ENCODE measurements at places on chromosomes 6 and 20.

DNA sequence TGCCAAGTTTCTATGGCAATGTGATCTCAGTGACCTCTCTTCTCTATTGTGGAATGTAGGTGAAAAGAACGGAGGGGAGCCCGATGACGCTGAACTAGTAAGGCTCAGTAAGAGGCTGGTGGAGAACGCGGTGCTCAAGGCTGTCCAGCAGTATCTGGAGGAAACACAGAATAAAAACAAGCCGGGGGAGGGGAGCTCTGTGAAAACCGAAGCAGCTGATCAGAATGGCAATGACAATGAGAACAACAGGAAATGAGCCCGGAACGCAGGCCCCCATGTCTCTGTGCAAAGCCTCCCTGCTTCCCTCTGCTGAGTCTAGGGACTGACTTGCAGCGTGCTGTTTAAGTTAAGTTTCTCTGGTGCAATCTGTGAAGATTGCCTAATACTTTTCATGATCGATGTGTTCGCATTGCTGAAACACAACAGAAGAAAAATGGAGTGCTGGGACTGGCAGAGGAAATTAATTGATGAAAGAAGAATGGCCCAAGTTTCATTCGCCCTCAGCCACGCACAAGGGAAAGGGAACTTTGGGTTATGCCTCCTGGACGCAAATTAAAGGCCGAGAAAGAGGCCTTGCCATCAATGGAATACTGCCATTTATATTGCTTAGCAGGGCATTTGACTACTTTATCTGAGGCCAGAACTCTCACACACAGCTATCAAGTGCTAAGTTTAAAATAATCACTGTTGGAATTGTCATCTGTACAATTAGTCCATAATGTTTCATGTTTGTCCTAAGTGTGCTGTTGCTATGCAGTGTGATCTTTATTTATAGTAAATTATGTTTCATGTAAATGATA lies 146.4 kb downstream of the AKAP7 start:
- no peak for DNase-seq

- DNase-seq, result no peak
Measured at GRCh38 chr6:97712751-97713150, 429.7 kb upstream of the MMS22L start.

DNA sequence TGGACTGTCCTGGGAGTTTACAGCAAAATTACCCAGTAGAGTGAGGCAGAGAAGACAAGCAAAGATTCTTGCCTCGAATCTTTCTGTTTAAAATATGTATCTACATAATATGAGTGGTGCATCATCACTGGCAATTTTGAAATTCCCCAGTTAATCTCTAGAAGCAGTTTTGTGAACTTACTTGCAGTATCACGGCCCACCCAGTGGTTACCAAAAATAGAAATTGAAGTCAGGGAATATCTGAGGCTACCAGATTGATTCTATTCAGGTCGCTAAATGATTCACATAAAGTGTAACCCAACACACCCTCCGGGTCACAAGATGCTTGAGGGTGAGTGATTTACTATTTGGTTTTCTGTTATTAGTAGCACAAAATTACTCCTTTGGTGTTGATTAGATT lies 111.9 kb downstream of the PPP1R14C start:
- DNase-seq, result no peak

DNA sequence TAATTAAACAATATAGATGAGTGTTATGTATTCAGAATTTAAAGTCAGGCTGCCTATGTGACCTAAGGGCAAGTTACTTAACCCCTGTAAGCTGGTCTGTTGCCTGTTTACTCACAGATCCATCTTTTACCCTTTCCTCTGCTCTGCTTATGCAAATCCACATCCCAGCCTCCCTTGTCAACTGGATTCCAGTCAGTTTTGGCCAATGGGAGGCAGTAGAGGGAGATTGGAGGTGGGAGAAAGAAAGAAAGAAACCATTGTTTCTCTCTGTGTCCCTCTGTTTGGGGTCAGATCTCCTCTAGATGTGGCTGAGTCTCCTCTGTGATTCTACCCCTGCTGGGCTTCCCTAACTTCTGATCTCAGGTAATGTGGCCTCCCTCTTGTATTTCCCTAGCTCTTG lies 266.8 kb upstream of the PLN start:
- DNase-seq, result no peak

DNA sequence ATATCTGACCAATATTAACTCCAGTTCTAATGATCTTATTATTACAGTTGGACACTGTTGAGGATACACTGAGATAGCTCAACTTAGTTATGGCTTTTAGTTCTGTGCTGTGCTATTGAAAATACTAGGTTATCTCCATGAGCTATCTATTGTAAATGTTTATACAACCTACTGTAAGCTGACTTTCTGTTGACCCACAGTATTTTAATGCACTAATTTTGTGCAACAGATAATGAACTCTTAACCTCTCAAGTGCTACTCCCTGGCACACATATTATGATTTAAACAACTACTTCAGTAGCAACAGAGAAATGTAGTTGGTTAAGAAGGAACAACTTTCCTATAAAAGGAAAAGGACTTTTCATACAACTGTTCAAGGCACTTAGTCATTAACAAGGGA lies 5.2 kb upstream of the MMS22L start:
- DNase-seq, result no peak

DNA sequence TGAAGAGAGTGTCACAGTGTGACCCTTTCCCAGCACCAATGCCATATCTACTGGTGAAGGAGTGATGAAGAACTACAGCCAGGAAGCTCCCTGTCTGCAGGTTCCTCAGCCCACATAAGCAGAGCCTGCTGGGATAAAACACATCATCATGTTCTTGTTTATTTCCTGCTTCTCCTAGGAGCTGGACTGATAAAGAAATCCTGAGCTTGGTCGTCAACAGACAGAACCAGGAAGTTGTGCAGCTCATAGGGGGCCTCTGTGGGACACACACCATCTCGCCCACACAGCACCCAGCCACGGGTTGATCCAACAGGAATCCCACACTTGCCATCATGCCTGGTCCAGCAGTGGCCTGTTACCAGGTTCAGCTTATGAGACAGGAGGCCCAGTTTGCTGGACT lies 2.8 kb upstream of the CSTL1 start:
- no peak for DNase-seq

DNA sequence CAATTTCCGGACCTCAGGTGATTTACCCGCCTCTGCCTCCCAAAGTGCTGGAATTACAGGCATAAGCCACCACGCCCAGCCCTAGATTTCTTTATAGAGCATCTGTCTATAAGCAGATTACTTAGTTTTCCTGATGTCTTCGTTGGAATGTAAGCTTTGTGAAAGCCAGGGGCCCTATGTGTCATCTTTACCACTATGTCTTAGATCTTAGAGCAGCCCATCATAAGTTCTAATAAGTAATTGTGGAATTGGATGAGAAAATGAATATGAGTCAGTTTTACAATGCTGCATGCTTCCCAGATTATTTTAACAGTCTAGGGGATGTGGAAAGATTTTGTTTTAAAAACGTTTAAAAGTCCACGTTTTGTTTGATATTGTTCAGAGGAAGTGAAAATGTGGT lies 9.1 kb upstream of the ZBTB2 start:
- no peak for DNase-seq

DNA sequence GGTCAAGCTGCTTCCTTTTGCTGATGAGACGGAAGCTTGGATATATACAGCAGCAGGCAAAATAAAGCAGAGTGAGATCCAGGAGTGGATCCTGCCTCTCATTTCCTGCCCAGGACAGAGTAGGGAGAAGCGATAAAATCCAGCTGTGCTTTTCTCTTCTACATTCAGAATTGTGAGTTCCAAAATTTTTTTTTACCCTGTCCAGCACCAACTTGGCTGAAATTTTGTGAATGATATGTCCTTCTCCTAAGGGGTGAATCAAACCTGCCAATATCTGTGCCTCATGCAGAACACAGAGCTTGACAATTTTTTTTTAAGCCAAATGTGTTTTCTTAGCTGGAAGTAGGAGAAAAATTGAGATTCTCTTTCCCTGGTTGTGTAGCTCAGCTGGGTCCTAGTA lies 235.6 kb upstream of the CHD6 start:
- no peak for DNase-seq

DNA sequence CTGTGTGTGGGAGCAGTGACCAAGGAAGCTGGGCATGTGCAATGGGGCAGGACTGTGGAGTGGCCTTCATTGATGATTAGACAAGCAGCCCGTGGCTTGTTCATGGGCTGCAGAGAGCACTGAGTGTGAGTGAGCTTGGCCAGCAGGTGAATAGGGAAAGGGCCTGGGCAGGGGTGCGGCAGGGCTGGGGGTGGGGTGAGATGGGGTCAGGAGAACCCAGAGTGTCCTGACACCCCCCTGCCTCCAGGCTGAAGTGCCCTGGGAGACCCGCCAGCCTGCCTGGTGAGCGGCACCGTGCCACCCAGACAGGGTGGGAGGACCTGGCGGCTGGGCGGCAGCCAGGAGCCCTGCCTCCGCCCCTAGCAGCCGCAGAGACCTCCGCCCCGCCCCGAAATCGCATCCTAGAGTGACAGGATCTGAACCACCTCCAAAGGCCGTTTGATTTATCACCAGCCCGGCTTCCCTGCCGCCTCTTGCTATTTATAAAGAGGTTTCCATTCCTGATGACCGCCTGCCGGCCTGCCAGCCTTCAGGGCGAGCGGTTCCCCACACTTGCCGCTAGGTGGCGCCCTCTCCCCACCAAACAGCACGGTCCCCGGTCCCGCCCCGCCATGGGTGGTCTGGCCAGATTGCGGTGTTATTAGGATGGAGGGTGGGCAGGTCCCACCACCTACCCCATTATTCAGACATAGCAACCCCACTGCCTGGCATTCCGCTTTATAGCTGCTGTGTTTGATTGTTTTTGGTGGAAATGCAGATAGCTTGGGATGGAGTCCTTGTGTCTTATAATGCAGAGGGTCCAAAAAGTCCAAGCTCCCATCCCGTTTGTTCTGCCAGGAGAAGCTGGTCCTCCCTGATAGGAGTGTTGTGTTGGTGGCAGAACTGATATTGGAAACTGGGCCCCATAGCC lies 3.5 kb downstream of the MYLK2 start:
- DNase-seq, result no peak

- DNase-seq, result no peak
Measured at GRCh38 chr6:83578057-83578456, 65.7 kb downstream of the PRSS35 start.

DNA sequence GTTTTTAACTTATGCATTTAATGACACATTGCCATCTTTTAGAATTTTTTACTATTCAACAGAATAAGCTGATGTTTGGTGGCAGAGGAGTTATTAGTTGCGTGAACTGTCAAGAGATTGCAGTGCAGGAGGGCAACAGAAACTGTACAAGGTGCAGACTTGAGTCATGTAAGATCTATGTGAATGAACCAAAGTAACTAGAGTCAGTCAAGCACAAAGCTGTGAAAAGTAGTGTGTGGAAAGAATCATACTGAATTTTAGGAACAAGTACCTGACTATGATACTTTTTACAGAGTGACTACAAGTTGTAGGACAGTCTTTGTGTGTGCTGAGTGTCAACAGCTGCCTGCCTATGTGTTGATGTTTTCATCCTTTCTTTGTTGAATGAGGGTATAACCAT lies 2.7 kb upstream of the C6orf163 start:
- no peak for DNase-seq

DNA sequence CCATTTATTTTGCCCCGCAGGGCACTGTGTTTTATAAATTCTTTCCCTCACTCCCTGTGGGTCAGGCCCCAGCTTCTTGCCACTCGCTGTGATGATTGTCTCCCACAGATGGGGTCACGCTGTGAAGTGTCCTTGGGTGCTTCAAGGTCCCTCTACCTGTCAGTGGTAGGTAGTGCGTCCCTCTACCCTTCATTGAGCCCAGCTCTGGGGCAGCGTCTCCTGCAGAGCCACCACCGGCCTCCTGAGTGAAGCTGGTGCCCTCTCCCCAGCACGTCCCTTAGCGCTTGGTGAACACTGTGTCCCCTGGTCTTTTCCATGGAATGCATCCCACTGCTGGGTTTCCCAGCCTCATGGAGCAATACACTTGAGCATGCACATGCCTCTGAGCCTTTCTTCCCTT lies 108.2 kb downstream of the NRN1 start:
- no peak for DNase-seq

- no peak for DNase-seq
Measured at GRCh38 chr20:41748051-41748450, 129.9 kb upstream of the CHD6 start.

- DNase-seq, result no peak
Measured at GRCh38 chr6:98634569-98634968, 199.8 kb upstream of the POU3F2 start.

DNA sequence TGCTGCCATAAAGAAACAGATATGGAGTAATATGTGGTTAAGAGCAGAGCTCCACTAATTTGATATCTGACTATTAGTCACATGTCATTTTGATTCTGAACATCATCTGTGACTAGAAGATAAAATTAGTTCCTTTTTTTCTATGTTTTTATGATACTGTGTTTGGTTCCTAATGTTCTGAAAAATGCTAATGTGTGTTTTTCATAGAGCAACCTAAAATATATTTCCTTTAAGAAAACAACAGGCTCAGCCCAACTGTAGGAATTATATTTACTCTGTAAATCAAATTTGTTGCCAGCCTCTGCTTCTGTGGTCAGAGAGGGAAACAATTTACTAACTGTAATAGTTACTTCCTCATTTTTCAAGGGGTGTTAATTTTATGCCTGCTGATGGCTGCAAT lies 33.3 kb upstream of the TXLNB start:
- DNase-seq, result no peak

DNA sequence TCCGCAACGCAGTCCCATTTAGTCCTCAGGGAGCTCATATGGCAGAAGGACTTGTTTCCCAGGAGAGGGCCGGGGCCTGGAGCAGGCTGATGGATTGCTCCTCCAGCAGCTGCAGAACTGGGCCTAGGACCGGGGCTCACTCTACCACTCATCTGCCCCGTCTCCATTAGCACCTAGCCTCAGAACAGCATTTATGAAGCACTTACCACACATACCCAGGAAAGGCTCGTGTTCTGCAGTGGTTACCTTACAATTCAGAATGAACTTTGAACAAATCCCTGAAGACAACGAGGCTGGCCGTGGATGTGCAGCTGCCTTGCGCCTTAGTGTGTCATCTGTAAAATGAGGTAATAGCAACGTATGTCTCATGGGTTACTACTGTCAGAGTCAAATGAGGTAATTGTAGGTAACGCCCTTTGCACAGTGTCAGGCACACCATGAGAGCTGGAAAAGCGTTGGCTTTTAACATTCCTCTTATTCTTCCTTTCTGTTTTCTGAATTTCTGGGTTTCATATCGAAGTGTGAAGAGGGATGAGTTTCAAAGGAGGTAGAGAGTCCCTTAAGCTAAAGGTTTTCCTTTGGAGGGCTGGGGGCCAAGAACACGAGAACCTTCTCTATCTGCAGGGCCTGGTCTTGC lies 46.3 kb upstream of the CD93 start:
- DNase-seq, result no peak

- no peak for DNase-seq
Measured at GRCh38 chr6:52157301-52157941, 28.8 kb upstream of the IL17A start.

GRCh38 chr20:25288291-25289181 lies 40.7 kb downstream of the PYGB start:
- DNase-seq, result no peak
